ENCODE measurements at places on chromosomes 1 and 21. TPM values are rescaled to one million over a fixed set of nuclear protein-coding genes. Genes with fewer than 3 reads are reported as not detected.

The ZNF326 gene
- polyA plus RNA-seq: 25.4 TPM

The TRIM46 gene
- polyA plus RNA-seq: 0.53 TPM

The HSPB7 gene
- polyA plus RNA-seq: 148 TPM

The FMN2 gene
- polyA plus RNA-seq: 0.51 TPM

The SLC41A1 gene
- 32.6 TPM for polyA plus RNA-seq

The GJA4 gene
- polyA plus RNA-seq: 33.2 TPM

Measured in muscle of leg (tissue), 16 donors.